EL (cell line): ENCODE measurements at places on chromosomes 5 and 9.

GRCh38 chr9:109317311-109317978, 3.4 kb downstream of the EPB41L4B start:
- no peak for DNase-seq

DNA sequence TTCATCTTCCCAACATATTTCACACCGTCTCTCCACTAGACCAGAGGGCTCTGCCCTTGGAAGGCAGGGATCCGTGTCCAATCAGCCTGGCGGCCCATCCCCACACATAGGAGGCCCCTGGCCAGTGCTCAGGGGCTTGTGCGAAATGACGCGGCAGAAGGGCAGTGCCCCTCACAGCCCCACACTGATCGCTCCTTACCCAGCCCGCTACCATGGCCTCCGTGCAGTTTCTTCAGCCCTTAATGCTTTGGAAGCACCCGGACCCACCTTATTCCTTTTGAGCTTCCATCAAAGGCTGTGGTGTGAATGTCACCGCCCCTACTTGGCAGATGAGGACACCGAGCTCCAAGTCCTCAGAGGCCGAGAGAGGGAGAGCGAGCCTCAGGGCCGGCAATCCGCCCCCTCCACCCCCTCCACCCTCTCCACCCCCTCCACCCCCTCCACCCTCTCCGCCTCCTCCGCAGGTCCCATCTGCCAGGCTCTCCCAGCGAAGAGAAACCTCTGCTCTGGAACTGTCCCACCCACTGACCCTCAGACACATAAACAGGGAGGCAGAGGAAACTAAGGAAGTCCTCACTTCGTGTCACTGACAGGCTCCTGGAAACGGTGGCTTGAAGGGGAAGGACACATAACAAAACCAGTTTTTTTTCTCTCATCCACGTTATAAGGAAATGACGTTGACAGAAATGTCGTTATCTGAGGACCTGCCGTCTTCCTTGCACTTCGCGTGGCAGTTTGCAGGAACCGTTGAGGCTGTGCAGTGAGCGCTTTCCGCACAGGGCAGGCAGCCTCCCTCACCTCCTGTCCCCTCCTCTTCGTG, 13.9 kb downstream of the QSOX2 start:
- DNase-seq = no peak

- DNase-seq = no peak
These were observed 3.5 kb downstream of the TXNDC8 start for GRCh38 chr9:110334183-110334582.

DNA sequence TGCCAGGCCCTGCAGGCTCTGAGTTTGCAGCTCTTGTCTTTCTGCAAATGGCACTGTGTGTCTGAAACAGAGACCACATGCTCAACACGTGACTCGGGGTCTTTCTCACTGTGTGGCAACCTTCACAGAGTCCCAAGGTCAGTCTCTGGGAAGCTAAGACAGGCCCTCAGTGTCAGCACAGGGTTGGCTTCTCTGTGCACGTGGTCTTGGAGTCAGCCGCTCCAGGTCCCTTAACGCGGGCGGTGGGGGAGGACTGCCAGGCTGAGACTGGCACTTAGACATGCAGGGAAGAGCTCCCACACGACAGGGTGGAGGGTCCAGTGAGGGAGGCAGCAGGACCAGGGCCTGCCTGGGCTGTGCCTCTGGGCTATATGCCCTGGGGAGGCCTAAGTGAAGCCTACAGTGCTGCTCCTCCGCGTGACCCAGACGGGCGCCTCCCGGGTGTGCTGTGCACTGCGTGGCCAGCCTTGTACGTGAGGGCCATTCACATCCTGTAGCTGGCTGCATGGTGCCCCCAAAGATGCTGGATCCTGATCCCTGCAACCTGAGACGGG, 76.8 kb downstream of the ADAMTS2 start:
- no peak for DNase-seq

GRCh38 chr9:101912698-101913097, 174.3 kb upstream of the GRIN3A start:
- no peak for DNase-seq

DNA sequence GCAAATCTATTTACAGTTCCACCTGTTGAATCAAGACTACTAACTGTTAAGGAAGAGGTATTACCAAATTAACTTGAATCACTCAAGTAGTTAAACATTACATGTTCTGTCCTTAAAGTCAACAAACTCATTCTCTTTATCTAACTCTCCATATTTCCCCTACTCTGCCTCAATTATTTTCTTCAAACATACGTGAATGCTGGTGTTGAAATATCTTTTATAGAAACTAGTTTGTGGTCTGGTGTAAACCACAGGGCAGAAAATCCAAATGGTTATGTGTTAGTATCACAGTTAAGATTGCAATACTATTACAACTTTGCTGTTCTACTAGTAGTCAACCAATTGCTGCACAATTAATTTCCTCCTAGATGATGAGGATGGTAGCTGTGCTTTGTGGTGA, 603.5 kb downstream of the KCTD16 start:
- DNase-seq = no peak

- no peak for DNase-seq
These were observed 52.3 kb downstream of the SLF1 start for GRCh38 chr5:94670726-94671125.

- no peak for DNase-seq
These were observed 17.2 kb downstream of the PAM start for GRCh38 chr5:102772273-102772672.

- DNase-seq = no peak
These were observed 66.9 kb downstream of the PSMB7 start for GRCh38 chr9:124348363-124348762.
